ENCODE measurements at places on chromosomes 3 and 15.

DNA sequence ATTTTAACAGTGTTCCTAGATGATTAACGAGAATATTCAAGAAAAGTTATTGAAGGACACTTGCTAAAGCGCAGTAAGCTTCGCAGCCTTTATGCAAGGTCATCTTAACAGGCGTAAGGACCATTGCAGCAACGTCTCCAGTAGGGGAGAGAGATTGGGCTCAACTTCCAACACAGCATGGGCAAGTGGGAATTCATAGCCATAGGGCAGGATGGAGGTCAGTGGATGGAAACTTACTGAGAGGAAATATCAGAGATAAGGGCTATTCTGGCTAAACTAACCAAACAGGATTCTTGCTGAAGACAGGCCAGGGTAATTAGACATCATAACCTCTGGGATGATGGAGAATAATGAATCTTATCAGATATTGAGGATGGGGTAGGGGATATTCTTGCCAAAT lies 82.8 kb downstream of the DHX36 start:
- no peak for DNase-seq

DNA sequence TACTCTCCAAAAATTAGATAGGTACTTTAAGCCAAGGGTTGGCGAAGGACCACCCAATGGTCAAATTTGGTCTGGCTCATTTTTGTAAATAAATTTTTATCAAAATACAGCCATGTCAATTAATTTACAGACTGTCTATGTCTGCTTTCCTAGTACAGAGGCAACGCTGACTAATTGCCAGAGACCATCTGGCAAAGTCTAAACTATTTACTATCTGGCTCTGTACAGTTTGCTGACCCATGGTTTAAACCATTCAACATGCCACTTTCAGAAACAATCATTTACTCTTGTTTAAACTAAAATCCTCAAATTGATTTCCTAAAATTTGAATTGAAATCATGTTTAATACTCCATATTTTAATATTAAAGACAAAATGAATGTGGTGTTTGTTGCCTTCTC lies 25.9 kb downstream of the CBLB start:
- no peak for DNase-seq

- no peak for DNase-seq
Measured at GRCh38 chr3:72969766-72970165, 26.8 kb upstream of the PPP4R2 start.

- DNase-seq, result no peak
Measured at GRCh38 chr15:64515196-64515595, 54.8 kb downstream of the ZNF609 start.

- peak; percentile 94 for DNase-seq
Measured at GRCh38 chr3:2098398-2099027, at the start of gene CNTN4. CNTN4 (plus strand) TSS chr3:2098866.

GRCh38 chr3:152203652-152204051 lies 65.1 kb upstream of the MBNL1 start:
- no peak for DNase-seq

GRCh38 chr15:62564886-62565633 lies 400.0 kb upstream of the C2CD4B start:
- DNase-seq, result no peak

DNA sequence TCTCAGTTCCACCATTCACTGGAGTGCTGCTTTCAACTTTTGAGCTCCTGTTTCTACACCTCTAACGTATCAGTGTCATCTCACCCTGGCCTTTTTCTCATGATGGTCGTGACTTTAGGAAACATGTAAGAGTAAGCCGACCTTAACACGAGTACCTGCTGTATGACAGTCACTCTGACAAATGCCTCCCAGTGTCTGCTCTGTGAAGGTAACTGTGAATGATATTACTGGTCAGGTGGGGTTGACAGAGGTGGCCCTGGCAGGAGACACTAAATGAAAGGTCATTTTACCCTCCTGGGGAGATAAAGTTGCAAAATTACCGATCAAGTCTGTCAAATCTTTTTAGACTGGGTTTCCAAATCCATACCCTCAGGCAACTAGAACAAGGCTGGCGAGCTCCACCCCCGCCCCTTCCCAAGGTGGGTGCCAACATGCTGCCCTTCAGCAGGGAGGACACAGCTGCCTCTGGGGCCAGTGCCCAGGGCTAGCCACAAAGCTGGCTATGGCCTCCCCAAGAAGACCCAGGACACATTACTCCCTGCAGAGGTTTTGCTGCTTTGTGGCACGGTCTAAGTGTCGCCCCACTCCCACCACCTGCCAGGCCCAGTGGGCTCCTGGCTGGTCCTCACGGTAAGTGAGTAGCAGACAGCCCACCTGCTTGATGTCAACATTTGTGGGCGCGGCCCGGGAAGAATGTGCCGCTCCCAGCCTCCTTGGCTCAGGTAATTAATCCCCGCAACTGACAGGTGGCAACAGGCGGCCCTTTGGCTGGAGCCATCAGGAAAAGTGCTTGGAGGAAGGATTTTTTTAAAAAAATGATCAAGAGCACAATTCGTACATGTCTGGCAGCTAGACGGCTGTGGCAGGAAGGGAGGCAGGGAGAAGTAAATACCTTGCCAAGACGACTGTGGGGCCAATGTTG lies 211.8 kb downstream of the TP63 start:
- DNase-seq, result no peak

GRCh38 chr15:94075349-94075748 lies 156.0 kb upstream of the MCTP2 start:
- no peak for DNase-seq

DNA sequence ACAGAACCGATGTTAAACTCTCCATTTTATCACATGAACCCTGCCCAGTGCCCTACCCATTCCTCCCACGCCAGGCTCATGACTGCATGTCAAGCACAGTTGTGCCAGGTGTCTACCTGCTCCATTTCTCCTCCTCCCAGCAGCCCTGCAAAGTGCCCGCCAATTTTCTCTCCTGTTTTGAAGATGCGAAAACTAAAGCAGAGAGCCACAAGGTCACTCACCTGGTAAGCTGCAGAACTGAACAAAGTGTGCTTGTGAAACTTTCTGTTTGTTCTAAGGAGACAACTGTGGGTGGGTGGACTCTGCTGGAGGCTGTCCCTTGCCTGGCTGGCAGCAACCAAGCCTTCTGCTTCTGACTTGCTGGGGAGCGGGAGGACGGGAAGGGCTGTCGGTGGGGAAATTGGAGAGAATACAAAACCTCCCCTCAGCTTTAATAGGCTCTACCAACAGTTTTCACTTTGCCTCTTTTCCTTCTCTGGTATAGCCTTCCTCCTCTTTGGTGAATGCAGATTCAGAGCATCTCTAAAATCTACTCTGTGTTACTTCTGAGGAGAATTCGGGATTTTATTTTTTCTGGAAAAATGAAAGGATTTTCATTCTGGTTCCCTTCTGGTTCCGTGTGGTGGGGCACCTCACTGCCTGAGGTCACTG lies 23.0 kb downstream of the LIMD1 start:
- DNase-seq, result no peak

GRCh38 chr3:87836026-87836425 lies 222.8 kb downstream of the CGGBP1 start:
- no peak for DNase-seq

GRCh38 chr15:43025150-43025549 lies 80.7 kb downstream of the UBR1 start:
- DNase-seq, result no peak

GRCh38 chr3:38118421-38119247 lies 18.3 kb downstream of the ACAA1 start:
- no peak for DNase-seq
